SJCRH30 (cell line): ENCODE measurements at places on chromosomes 7 and 10.
A peak's percentile ranks its signal among the peaks of the same experiment; 100 is the strongest.

- no peak for DNase-seq
Measured at GRCh38 chr7:102973096-102973802, 60.4 kb downstream of the LRRC17 start.

GRCh38 chr10:131500892-131501291, 189.4 kb upstream of the TCERG1L start:
- no peak for DNase-seq

DNA sequence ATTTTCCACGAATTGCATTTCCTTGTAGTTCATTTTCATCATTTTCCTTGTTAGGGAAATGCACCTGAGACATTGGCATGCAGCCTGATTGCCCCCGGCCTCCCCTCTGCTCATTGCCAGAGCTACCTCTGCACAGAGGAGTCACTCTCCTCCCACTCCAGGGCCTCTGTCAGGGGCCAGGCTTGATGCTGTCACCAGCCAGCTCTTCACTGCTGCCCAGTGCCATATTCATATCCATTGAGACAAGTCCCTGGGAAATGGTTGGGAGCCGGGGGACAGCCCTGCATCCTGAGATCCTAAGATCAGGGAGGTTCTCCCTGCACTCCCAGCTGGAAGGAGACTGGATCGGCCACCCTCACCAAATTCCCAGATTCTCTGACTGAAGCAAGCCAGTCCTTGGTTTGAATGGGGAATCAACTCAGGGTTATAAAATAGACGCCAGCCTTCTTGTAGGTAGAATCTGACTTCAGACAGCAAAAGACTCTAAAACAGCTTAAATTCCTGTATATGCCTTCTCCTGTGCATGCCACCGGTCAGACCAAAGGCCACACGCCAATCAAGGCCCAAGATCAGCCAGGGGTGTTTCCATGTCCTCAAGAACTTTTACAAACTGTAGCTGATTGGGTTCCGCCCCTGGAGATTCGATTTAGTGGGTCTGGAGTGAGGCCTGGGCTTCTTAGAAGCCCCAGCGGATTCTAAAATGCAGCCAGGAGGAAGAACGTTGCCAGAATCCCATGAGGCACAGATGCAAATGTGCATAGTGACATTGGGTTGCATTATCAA, 86.5 kb downstream of the PARP12 start:
- DNase-seq = no peak

DNA sequence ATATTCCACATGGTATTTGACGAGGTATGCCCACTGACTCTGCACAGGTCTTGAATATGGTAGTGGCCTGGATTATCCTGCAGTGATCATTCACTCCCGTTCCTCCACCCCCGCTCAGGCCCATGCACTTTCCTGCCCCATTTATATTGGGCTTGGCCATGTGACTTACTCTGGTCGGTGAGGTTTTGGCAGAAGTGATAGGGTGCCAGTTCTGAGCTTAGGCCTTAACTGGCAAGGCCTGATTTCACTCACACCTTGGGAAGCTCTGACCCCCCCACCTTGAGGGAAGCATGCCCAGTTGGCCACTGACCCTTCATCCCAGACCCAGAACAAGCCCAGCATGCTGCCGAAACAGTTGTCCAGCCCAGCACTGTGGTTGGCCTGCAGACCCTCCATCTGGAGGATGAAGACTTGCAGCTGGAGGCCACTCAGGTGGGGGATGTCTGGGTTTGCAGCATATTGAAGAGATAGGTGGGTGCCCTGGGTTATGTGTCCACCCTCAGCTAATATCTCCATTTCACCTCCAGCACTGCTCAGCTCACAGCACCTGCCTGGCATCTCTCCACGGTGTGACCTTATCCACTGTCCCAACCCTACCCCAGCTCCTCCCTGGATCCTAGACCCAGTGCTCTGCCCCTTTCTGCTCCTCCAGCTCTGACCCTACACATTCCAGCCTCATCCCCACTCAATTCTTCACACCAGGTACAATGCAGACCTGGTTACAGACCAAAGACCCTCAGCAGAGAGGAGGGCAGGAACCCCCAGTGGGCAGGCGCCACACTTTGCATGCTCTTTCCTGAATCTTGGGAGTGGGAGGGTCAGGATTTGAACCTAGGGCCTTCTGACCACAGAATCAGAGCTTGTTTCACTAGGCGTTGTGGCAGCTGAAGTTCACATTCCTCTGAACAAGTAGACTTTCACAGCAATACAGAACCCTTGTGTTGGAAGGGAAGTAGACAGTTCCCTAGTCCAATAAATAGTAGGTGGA, 138.1 kb upstream of the CHST15 start:
- no peak for DNase-seq

DNA sequence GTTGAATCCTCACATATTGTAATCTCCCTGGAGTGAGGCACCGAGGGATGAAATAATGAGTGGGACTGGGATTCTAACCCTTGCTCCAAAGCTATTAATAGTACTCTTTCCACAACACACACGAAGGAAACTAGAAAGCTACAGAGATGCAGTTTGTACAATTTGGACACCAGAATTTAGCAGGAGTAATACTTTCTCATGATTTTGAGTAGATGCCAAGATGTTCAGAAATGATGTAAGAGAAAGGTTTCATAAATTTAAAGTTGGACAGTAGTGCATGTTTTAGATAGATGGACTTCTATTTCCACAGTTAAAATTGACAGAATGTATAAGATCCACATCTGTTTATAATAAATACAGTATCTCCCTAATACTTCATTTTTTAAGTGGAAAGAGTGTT, 46.5 kb downstream of the PRR15 start:
- no peak for DNase-seq

GRCh38 chr7:151383638-151384351, 26.0 kb downstream of the WDR86 start:
- DNase-seq = no peak

DNA sequence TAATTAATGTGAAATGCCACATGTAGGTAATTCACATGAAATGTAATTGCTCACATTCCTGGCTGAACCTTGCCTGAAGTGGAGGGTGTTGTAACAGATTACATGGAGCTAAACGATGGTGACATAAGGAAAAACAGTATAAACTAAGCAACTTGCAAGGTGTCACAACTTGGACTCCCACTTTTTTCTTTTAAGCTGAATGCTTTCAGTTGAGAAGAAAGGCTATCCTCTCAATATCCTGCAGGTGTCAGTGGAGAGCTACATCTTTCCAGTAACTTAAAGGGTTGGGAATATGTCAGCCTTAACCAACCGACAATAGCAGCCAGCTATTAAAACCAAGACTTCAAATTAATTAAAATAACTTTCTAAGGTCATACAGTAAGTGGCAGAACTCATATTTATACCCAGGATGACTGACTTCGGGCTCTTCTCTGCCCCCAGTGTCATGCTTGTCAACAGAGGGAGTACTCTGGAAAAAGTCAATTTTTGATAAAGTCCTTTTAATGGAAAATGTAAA, 33.7 kb downstream of the NRBF2 start:
- DNase-seq = peak; percentile 76

DNA sequence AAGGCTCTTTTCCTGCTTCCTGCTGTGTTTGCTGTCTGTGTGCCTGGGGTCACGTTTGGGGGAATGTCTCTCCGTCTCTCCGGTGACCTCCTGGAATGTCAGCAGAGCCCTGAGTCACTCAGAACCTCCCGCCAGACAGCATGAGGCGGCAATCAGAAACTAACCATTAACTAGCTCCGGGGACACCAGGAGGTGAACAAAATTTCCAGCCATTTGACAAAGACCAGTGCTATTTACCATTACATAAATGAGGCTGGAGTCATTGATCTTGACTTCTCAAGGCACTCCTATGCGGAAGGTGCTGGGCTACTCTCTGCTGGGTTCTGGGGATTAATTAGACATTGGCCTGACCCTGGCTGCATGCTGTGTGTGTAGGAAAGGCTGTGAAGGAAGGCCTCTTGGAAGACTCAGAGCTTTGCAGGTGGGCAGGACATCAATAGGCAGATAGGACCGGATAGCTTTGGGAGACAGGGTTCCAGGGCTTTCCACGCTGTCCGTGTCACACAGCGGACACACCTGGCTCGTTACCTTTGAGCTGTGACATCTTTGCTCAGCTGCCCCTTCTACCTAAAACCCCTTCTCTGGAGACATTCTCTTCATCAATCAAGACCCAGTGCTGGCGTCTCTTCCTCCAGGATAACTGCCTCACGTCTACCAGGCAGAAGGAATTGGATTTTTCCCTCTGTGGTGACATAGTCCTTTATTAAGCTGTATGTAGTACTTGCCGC, 77.0 kb downstream of the PFKFB3 start:
- DNase-seq = no peak

GRCh38 chr10:24993237-24993958, 22.6 kb downstream of the ENKUR start:
- no peak for DNase-seq

GRCh38 chr10:123479640-123480039, 186.5 kb upstream of the GPR26 start:
- no peak for DNase-seq

DNA sequence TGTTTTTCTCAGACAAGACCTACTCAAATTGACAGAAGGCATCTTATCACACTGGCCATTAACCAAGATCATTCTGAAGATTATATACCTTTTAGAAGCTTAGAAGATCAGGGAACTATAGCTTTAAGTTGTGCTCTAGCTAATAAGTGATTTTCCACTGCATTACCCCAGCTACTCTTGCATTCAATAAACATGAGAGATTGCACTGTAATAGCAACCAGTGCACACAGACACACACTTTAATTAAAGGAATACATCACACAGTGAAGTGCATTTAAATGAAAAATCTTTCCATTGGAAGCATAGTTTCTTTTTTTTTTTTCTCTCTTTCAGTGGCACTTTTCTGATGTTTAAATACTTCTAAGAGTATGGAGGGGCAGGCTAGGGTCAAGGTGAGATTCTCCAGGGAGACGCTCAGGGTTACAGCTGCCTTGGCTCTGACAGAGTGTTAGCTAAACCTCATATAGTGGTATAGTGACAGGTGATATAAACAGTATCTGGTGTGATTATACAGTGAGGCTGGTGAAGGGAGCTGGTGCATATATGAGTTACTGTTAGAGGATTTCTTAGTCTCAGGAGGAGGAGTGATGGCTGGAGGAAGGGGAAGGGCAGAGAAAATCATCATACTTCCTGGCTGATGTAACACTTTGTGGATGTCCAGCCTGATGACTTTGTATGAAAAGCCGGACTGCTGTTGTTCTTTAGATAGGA, 369.5 kb downstream of the SORCS3 start:
- no peak for DNase-seq

DNA sequence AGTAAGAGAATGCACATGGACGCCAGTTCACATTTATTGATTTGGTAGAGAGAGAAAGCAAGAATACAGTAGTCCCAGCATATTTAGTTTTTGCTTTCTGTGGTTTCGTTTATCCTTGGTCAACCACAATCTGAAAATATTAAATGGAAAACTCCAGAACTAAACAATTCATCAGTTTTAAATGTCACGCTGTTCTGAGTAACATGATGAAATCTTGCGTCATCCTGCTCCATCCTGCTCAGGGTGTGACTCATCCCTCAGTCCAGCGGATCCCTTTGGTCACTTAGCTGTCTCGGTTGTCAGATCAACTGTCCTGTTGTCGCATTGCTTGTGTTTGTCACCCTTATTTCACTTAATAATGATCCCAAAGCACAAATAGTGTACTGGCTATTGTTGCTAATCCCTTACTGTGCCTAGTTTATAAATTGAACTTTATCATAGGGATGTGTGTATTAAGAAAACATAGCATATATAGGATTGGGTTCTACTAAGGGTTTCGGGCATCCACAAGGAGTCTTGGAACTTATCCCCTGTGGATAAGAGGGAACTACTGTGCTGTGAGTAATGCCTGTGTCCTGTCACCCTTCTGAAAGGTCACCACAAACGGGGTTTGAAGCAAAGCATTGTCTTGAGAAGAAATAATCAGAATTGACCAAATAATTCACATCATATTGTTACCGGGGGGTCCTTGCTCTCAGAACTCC, 73.6 kb downstream of the OTUD1 start:
- DNase-seq = peak; percentile 22

DNA sequence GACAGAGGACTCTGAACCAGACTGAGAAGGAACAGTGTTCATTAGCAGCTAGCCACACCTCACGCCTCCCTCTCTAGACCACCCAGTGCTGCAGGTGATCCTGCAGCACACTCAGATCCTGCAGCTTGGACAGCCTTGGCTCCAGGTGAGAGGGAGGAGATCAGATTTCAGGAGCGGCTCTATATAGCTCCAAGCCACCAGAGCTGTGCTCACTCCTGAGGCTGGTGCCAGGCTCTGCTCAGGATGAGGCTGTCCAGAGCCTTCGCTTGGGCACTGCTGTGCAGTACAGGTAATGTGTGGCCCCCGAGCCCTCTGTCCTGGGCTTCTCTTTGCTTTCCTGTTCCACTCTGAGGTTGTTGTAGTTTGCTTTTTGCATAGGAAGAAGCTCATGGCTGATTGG, 42.4 kb downstream of the C10orf120 start:
- no peak for DNase-seq

DNA sequence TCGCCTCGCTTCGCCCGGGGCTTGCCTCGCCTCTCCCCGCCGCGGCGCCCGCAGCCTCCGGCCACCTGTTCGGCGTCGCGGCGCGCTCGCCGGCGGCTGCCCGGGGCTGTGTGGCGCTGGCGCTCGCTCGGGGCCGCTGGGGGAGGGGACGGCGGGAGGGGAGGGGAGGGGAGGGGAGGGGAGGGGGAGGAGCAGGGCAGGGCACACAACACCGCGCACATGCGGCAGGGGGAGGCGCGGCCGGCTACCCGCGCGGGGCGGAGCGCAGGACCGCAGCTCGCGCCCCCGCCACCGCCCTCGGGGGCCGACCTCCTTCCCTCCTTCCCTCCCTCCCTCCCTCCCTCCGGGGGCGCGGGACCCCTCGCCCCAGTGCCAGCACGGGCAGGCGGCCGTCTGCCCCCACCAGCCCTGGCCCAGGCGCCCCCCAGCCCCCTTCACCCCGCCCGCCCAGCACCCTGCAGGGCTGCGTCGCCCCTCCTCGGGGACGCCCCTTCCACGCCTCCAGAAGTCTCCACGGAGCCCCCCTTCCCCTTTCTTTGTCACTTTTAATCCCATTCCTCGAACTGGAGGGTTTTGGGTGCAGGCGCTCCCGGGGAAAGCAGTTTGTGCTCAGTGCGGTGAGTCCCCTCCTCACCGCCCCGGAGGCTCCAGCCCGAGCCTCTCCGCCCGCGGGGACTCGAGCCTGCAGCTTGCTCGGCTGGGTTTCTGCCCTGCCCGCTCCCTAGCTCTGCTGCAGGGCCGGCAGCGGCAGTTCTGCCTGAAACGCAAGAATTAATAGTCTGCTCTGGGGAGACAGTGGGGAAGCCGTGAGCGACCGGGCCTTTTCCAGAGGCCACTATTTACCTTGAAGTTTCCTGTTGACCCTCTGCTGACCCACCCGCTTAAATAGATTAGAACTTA, at the start of gene PARD3:
PARD3 (minus strand) TSS at position 112 of the 900 bp plus-strand sequence. CDS start 301 bp downstream, outside the sequence.
- DNase-seq = peak; percentile 81
